ENCODE measurements at places on chromosomes 3 and 15.
A peak's percentile ranks its signal among the peaks of the same experiment; 100 is the strongest.

GRCh38 chr3:3578718-3579117 is 220.5 kb upstream of the LRRN1 start:
- DNase-seq = no peak

GRCh38 chr15:43896543-43896942 is 69.7 kb downstream of the WDR76 start:
- DNase-seq = no peak

DNA sequence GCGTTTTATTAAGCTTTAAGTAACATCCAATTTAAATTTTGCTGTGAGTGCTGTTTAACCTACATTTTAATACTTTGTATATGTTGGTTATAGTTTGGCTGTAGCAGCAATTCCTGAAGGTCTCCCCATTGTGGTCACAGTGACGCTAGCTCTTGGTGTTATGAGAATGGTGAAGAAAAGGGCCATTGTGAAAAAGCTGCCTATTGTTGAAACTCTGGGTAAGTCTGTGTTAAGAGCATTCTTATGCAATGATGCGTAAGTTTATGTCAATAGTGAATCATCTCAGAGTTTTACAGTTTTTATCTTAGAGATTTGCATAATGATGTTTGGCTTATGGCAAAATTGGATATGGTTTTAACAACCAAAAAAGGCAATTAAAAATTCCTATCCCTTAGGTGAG is 62.7 kb downstream of the ASTE1 start:
- no peak for DNase-seq

GRCh38 chr3:171101982-171102641 is 75.6 kb upstream of the SLC2A2 start:
- DNase-seq = no peak

GRCh38 chr3:193722566-193722965 is 129.6 kb downstream of the OPA1 start:
- DNase-seq = no peak

- peak; percentile 79 for DNase-seq
Observed at GRCh38 chr3:10008588-10009344, 17.5 kb upstream of the FANCD2 start.

- no peak for DNase-seq
Observed at GRCh38 chr3:107411779-107412178, 34.5 kb downstream of the CCDC54 start.

- no peak for DNase-seq
Observed at GRCh38 chr3:103048068-103048722, 613.4 kb downstream of the ZPLD1 start.

GRCh38 chr15:62857411-62857853 is 185.1 kb upstream of the TPM1 start:
- no peak for DNase-seq

GRCh38 chr3:140443073-140443472 is 234.8 kb upstream of the TRIM42 start:
- DNase-seq = no peak

GRCh38 chr3:28104896-28105534 is 136.4 kb upstream of the CMC1 start:
- no peak for DNase-seq

- DNase-seq = no peak
Observed at GRCh38 chr3:165874663-165875489, 37.7 kb upstream of the BCHE start.

- DNase-seq = no peak
Observed at GRCh38 chr3:140636406-140637138, 41.3 kb upstream of the TRIM42 start.

- DNase-seq = no peak
Observed at GRCh38 chr3:128498901-128499530, 6.0 kb upstream of the GATA2 start.

DNA sequence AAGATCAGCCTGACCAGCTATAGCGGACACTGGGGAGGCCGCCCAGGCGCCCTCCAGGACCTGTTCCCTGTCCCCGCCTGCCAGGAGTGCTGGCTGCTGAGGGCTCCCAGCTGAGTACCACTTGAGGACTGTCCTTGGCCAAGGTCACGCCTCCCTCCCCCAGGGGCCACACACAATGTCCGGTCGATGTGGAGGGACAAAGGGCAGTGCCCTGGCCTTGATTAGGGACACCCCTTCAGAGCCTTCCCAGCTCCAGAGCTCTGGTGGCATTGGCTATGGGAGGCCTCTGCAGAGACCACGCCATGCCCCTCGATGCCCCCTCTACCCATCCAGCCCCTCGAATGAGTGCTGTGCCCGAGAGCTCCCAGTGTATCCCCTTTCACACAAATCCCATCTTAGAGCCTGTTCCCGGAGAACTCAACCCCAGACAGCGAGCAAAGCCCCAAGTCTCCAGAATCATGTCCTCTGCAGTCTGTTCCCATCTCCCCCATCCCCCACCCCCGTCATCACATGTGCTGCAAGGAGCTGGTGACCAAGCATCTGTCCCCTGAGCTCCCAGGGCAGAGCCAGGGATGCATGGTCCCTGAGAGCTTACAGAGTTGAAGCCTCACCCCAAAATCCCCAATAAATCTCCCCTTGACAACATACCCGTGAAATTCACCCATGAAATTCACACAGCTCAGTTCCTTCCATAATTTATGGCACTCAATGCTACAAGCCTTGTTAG is 158.9 kb downstream of the NUP210 start:
- DNase-seq = no peak

DNA sequence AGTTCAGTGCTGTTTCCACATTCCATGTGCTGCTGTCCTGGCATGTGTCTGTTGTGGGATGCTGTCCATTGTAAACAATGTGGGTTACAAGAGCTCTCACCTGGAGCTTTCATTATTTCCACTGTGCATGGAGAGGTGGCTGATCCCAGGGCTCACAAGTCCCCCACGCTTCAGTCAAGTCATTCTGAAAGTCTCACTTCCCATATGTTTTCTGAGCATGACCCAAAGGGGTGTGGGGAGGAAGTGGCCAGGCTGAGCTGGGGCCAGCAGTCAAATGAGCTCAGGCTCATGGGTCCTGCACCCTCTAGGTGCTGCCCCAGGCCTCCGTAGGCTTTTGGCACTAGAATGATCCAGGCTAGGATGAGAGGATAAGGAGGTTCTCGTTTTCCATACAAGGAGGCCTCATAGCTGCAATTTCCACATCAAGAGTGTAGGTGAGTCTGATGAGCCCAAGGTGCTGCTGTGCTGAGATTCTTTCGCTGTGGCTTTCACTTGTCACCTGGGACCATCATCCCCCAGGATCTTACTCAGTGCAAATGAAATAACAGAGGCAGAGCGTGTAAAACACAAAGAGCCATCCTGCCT is 22.0 kb downstream of the STARD5 start:
- DNase-seq = no peak

- no peak for DNase-seq
Observed at GRCh38 chr3:111627092-111627491, 31.9 kb upstream of the ZBED2 start.

DNA sequence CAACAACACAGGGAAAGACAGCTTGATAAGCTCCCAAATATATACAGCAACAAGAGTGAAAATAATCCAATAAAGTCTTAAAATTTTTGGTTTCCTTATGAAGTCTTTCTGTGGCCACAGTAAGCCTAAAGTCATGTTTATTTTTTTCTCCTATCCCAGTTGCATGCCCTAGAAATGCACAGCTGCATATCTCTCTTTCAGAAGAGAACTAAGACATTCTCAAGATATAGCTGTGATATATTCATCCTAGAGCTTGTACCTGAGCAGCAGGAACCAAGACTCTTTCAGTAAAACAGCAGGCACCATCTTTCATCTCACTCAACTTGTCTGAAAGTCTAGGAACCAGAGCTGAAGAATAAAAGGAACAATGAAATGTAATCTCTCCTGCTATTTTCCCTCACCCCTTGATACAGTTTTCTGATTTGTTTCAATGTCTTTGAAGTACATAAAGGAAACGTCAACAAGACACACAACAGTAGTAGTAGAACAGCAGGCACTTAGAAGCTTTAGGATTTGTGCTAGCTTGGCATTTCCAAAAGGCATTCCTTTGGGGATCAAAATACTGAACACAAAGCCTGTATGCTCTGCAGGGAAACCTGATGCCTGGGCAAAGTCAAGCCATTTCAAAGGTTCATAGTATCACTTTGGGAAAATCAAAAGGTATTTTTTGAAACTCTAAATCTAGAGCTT is 536.8 kb downstream of the PYDC2 start:
- DNase-seq = no peak

DNA sequence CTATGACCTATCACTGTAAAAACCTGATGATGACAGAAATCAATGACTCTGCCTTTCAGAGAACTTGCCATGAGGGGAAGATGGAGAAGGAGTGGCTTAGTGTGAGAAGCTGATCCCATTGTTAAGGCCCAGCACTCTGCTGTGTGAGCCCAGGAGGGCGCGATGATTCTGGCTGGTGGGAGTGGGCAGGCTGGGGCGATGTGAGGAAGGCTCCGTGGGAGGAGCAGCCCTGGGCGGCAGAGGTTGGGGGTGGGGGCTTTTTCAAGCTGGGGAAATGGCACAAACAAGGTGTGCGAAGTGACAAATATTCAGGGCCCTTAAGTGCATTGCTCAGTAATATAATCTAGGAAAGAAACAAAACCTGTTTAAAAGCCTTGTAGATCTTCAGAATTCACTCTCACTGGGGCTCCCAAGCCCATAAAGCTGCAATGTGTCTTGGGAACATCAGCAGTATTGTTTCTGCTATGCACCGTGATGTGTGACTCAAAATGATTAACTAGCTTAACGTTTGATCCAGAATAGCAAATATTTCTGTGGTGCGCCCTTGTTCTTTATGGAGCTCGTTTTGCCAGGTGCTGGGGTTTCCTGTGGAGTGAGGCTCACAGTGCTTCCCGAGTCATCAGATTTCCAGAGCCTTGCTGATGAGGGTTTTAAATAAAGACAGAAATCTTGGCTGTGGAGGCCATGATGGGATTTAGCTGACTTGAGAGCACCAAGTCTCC is 141.0 kb downstream of the CHDH start:
- DNase-seq = no peak

- DNase-seq = no peak
Observed at GRCh38 chr3:106616556-106616955, 747.7 kb upstream of the CBLB start.

DNA sequence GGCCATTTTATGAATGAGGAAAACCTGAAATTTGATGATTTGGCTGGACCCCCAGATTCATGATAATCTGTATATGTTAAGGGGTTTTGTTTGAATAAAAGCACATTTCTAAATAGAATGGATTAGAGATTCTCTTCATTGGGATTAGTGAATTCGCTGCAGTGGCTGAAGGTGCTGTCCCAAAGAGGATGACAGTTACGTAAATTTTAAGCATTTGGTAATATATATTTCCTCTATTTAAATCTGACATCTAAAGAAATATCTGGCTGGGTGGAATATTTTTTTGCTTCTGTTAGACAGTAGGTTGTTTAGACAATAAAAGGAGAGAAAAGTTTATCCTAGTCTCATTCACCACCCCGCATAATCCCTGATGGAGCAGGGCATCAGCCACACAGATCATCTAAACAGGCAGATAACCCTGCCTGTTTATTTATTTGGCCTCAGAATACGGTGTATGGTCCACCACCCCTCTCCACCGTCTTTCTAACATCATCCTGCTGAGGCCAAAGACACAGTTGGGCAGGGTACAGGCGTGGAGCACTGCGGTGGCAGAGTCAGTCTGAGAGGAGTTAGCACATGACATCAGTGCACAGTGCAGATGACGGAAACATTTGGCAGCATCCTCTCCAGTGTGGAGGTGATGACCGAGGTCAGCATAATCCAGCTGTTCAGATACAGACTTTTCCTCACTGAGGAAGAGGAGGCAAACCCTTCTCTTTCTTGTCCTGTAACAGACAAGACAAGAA is 20.4 kb upstream of the NFKBIZ start:
- no peak for DNase-seq

DNA sequence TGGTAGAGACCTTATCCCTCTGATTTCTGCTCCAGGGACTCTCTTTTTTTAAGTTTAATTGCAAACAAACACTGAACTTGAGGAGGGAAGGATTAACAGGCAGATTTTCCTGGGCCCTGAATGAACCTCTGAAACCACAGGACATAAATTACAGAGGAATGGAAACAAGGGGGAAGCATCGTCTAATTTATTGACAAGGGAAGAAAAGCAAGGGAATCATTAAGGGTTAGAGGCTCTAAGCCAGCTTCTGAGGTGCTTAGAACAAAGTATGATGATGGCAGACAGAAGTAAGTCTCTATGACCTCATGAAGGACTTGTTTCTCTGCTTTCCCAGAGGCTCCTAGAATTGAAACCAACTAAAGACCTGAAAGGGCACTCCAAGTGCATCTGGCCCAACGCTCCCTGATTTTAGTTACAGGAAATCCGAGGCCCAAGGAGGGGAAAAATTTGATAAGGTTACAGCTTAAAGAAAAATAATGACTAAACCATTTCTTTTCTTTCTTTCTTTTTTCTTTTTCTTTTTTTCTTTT is 244.7 kb upstream of the NR2E3 start:
- DNase-seq = no peak

DNA sequence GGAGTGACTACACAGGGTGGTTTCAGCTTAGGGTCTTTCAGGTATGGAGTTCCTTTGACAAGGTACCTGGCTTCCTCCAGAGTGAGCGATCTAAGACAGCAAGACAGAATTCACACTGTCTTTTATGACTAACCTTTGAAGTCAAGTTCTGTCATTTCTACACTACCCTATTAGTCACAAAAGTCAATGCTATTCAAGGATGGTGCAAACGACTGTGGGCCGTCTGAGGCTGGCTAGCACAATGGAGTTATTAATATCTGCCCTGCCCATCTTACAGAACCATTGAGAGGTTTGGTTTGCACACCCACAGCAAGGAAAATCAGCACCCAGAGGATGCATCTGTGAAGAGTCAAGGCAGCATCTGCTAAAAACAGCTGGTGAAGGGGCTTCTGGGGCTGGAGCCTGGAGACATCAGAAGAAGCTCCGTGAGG is 62.9 kb upstream of the XCR1 start:
- DNase-seq = no peak

GRCh38 chr3:85162905-85163304 is 204.1 kb downstream of the CADM2 start:
- DNase-seq = no peak

- no peak for DNase-seq
Observed at GRCh38 chr15:84872009-84872910, 12.2 kb upstream of the SLC28A1 start.

DNA sequence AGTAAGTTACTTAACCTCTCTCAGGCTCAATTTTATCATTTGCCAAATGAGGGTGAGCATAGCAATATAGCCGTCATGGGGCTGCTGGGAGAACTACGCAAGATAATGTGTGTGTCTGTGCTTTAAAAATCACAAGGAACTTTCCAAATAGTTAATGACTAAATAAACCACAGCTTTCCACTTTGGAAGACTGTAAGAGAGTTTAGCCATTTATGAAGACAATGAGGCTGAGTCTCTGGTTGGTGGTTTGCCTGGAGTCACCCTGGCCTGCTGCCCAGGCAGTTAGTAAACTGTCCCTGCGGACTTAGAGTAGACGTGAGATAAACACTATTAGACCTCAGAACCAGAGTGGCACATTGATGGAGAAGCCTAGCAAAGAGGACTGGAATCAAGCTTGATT is 357.7 kb downstream of the CLSTN2 start:
- no peak for DNase-seq

Data from frontal cortex (tissue), 4 donors.